Naive thymus-derived CD4-positive, alpha-beta T cell (primary cell): ENCODE measurements at places on chromosomes 1 and 21. TPM values are rescaled to one million over a fixed set of nuclear protein-coding genes. Genes with fewer than 3 reads are reported as not detected.

CR1 gene
- total RNA-seq, result 2.8 TPM

- DNase-seq, result no peak
These were observed 43.2 kb downstream of the C1orf198 start for GRCh38 chr1:230824919-230825721.

SRGAP2C gene
- total RNA-seq, result 20.2 TPM

GRCh38 chr1:81950037-81950436, 149.3 kb downstream of the ADGRL2 start:
- DNase-seq, result no peak

DNA sequence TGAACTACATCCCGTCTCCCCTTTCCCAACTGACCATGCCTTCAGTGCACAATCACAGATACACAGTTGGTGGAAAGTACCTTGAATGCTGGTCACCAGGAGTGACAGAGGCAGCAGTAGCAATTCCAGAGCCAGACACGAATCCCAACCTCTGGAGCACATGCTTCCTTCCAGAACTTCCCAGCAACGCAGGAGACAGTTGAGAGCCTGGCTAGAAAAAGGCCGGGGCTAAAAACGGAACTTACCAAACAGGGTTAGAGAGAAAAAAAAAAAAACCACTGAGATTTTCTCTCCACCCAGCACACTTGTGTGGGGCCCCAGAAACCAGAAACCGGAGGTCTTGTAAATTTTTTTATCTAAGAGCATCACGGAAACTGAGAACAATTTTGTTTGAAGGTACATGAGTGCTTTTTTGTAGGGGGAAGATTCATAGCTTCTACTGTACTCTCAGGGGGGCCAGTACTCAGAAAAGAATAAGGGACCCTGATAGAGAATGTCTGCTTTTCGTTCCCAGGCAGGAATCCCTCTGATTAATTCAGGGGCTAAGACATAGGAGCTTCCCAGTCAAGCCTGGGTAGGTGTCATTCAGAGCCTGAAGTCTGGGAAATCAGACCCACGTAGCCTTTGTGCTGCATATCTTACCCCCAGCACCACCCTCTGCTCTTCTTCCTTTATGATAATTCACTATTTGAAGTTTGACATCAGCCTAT, at the start of gene CD48:
Gene CD48, minus strand, starts transcription at position 221 of the 710 bp plus-strand sequence. Its CDS starts 59 bp downstream, at position 162.
- peak; percentile 84 for DNase-seq

DNA sequence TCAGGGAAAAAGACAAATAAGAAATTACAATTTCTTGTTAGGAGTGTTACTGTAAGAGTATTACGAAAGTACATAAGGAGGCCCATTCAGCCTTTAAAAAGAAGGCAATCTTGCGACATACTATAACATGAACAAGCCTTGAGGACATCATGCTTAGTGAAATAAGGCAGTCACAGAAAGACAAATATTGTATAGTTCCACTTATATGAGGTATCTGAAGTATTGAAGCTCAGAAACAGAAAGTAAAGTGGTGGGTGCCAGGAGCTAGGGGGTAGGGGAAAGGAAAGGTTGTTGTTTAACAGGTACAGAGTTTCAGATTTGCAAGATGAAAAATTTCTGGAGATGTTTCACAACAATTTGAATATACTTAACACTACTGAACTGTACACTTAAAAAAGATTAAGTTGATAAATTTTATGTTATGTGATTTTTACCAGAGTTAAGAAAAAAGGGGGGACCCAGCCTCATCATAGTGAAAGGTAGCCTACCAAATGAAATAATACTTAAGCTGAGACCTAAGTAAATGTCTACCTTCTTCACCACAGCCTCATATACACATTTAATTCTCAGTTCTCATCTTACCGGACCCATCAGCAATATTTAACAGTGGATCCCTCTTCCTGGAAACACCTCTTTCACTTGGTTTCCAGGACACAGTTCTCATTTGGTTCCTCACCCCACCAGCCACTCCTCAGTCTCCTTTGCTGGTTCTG, 19.5 kb downstream of the USP24 start:
- DNase-seq, result no peak

GRCh38 chr1:187871177-187871845, 1042.6 kb downstream of the PLA2G4A start:
- no peak for DNase-seq

DNA sequence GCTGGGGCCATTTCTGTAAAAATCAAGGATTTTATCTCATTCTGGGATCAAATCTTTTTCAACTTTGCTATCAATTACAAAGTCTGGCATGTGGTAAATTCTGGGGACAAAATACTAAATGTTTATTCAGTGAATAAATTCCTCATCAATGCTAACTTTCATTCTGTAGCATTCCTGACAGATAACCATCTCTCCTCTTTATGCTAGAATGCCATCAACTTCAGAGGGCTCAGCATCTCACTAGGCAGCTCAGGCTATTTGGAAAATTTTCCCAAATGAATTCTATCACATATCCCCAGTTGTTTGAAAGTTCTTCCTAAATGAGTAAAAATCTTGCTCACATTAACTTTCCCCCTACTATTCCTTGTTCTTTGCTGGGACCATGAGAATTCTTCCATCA, 163.0 kb upstream of the DAB1 start:
- DNase-seq, result no peak
